Stimulated activated CD4-positive, alpha-beta T cell treated with anti-CD3 and anti-CD28 coated beads, Interleukin-1b, Interleukin-23, amount 100 ng/mL, for 4 hours (primary cell): ENCODE measurements at places on chromosomes 3 and 15.

- DNase-seq: no peak
Measured at GRCh38 chr15:67685008-67685599, 140.2 kb upstream of the SKOR1 start.

DNA sequence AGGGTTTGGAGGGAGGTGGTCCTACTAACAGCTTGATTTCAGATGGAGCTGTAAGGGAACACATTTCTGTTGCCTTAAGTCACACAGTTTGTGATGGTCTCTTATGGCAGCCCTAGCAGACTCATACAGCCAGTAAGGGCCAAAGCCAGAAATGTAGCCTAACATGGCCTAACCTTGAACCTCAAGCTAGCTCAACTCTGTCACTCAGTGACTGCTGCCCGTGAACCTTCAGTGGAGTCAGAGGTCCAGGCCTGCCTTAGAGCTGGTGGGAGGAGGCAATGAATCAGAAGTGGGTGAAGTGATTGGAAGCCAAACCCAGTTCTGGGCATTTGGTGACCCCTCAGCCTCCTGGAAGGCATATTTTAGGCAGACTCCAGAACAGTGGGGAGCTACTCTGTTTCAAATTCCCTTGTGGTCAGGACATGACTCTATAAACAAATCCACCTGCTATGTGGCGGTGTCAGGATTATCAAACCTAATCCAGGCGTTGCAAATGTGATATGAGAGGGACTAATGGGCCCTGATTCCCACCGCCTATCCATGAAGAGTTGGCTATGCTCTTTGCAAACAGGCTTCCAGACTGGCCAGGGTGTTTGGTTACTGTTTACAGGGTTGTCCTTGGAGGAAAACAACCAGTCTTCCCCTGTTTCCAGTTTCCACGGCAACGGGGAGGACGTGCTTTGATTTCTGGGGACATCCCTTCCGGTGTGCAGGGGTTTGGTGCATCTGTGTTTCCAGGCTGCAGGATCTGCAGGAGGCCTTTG, 105.9 kb upstream of the AGBL1 start:
- no peak for DNase-seq

DNA sequence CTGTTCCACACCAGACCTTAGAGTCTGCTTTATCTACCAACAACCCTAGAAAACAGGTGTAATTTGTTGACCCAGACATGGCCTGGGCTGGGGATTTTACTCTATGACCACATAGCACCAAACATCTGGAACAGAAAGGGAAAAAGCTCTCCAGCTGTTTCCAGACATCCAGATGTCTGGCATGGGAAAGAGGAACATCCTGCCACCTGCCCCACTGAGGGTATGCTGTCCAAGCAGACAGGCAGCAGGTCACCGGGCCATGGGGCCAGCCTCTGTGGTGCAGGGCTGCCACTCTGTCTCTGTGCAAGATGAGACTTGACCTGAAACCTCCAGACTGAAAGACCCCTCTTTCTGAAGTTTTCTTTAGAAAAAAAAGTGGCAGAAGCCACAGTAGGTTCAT, 359.3 kb upstream of the ICE2 start:
- DNase-seq: no peak

DNA sequence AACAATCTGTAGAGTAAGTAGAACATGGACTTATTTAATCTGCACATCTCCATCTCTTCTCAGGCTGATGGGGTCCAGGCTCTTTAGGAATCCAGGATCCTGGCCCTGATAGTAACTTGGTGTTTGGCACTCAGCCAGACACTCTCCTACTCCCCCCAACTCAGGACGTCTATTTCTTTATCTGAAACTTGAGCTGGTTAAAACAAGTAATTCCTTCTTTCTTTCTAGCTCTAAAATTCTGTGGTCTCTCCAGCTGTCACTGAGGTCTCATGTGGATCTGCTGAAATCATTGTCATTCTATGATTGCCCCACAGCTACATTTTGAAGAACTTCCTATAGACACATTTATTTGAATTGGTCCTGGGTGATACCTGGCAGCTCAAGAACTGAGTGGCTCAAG, 59.0 kb downstream of the TP63 start:
- DNase-seq: no peak

DNA sequence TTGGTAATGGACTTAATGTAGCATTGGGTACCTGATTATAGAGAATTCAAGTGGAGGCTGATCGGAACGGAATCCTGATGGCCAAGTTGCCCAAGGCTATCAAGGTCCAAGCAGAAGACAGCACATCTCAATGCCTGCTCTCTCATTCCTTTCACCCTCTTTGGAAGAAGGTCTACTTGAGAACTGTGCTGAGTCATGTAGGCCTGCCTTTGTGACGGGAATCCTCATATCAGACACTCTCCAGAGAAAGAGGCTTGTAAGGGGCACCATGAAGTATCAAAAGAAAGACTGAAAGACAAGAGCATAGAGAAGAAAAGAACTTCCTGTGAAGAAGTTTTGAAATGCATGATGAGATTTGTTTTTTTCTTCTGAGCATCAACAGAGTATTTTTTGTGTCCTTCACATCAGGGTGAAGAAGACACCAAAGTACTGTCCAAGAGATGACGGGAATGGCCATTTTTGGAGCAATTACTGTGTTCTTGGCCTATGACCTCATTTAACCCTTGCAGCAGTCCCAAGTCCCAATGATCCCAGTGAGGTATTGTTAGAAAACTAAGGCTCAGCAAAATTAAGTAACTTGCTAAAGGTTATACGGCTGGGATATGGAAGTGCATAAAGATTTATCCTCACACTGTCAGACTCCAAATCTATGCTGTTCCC, 13.2 kb upstream of the LARP6 start:
- no peak for DNase-seq

- no peak for DNase-seq
Measured at GRCh38 chr3:2659896-2660295, 450.3 kb downstream of the IL5RA start.

- no peak for DNase-seq
Measured at GRCh38 chr3:171172070-171172469, 145.6 kb upstream of the SLC2A2 start.

- DNase-seq: no peak
Measured at GRCh38 chr3:140494970-140495369, 182.9 kb upstream of the TRIM42 start.

- peak; percentile 95 for DNase-seq
Measured at GRCh38 chr15:65028921-65029735, at the start of gene MTFMT. Gene MTFMT, minus strand, starts transcription at chr15:65029639. Its CDS starts 26 bp downstream, at chr15:65029613.

- DNase-seq: no peak
Measured at GRCh38 chr3:154795582-154795981, 284.5 kb upstream of the MME start.

DNA sequence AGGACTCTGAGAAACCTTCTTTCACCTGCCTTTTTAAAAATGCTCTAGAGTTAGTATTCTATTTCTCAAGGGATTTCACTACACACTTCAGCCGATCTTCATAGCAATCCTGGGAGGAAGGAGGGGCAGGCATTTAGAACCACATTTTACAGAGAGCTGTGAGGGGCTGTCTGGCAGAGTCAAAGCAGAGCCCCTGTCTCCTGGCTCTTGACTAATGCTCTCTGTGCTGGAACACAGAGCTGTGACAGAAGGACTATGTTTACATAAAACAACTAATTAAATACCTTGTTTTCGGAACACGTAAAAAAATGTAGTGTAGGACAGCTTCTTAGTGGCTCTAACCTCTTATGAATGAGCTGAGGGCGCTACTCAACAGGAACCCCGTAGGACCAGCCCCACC, 7.6 kb upstream of the SPTBN5 start:
- DNase-seq: no peak

DNA sequence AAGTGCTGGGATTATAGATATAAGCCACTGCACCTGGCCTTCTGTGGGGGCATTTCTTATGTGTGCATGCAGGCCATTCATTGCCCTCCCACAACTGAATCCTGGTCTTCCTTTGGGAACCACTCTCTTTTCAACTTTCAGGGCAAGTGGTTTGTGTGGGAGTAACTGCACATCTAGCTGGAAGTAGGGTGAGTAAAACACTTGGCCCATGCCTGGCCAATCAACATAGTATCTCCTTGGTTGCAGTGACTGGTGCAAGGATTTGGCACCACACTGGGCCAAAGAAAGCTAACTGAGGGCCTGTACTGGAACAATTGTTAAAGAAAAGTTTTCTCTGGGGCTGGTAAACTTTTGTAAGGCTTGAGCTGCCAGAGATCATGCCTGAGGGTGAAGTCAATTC, 189.2 kb upstream of the FEZF2 start:
- no peak for DNase-seq

- no peak for DNase-seq
Measured at GRCh38 chr3:71152892-71153265, 430.6 kb downstream of the FOXP1 start.

- no peak for DNase-seq
Measured at GRCh38 chr3:104594491-104594890, 772.2 kb upstream of the ALCAM start.

GRCh38 chr3:170751899-170752293, 118.1 kb downstream of the RPL22L1 start:
- no peak for DNase-seq

- DNase-seq: no peak
Measured at GRCh38 chr3:4290272-4290893, 12.8 kb upstream of the SETMAR start.

DNA sequence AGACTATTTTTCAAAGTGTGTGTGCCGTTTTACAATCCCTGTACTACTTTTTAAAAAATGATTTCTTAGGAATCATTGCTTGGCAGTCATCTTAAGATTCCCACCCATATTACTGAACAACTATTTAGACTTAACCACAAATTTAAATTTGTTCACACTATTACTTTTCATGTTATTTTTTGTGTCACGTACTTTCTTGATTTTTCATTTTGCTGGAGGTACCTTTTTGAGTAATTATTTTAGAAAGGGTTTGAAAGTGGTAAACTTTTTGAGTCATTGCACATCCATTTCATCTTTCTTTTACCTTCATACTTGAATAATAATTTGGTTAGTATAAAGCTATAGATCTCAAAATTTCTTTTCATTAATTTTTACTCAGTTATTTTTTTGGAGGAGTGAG, 16.9 kb downstream of the CMTM8 start:
- DNase-seq: no peak

DNA sequence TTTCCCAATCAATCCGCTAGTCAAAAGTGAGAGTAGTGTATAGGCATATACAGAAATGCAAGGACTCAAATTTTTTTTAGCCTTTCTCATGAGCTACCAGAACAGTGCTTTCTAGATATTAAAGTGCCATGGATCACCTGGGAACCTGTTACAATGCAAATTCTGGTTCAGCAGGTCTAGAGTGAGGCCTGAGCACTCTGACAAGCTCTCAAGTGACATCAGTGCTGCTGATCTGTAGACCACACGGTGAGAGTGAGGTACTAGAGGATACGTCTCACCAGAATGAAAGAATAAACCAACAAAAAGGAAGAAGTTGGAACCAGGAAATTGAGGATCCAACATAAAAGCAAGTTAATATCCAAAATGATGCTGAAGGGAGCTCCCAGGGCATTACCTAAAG, 16.0 kb upstream of the PLA2G4D start:
- DNase-seq: no peak

DNA sequence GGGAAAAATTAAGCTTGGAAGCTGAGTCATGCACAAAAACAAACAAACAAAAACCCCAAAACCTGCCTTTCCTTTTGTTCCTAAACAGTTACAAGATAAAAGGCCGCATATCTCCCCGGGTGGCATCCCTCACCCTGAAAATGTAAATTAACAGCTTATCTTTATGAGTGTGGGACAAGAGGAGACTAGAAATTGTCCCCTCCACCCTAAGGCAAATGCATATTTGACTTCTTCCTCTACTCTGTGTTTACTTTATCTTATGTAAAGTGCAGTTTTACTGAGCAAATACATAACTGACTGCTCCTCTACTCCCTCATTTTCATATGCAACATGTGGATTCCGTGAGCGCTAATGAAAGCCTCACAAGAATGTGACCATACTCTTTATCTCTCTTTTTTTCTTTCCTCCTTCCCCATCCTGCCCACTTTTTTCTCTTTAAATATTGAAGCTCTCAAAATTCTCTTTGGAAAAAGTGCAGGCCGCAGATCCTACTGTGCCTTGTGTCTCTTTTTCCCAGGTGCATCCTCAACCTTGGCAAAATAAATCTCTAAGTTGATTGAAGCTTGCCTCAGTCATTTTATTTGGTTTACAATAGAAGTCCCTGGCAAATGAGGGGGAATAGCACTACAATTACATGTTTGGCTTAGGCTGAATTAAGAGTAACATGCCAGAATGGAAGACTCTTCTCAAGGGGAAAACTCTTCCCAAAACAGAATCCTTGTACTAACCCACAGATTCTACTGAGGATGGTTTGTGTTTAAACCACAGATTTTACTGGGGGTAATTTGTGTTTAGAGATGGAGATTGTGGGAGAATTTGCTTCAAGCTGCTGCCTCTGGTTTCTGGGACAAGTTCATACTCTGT, 72.7 kb upstream of the WDR72 start:
- DNase-seq: no peak

GRCh38 chr3:136281966-136282520, 31.9 kb downstream of the PCCB start:
- no peak for DNase-seq

GRCh38 chr3:14587740-14588360, 47.7 kb upstream of the GRIP2 start:
- DNase-seq: no peak

GRCh38 chr3:11624704-11625375, 18.9 kb downstream of the VGLL4 start:
- DNase-seq: no peak

GRCh38 chr3:189337673-189338091, 165.9 kb downstream of the TPRG1 start:
- DNase-seq: no peak

- DNase-seq: no peak
Measured at GRCh38 chr15:69299943-69300588, 1.4 kb downstream of the PAQR5 start.

GRCh38 chr15:30962659-30963058, 28.8 kb downstream of the MTMR10 start:
- no peak for DNase-seq

GRCh38 chr3:38224357-38224756, 41.3 kb upstream of the SLC22A13 start:
- DNase-seq: no peak

DNA sequence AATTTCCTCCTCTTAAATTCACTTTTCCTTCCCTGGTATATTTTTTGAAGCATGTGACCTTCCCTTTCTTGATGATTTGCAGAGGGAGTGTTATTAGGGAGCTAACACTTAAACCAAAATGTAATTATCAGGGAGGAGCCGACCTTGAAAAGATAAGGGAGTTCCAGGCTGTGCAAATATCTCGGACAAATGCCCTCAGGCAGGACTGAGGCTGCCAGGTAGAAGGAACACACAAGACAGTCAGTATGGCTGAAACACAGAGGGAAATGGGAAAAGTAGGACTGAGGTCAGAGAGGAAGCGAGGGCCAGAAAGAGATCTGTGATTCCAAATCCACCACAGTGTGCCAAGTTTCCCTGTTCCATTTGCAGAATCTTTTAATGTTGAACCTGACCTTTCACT, 221.0 kb downstream of the CNTN3 start:
- DNase-seq: no peak
